ENCODE measurements at places on chromosomes 4 and X.

GRCh38 chr4:1821679-1822567, 28.8 kb downstream of the FGFR3 start:
- no peaks in the 10 kb centered on the region for H3K27me3 ChIP-seq
- no peak overlapping the region for H3K27ac ChIP-seq
- no peak overlapping the region for H3K4me3 ChIP-seq
- no peaks in the 10 kb centered on the region for H3K36me3 ChIP-seq
- no peak for DNase-seq
- H3K4me1 ChIP-seq = no peaks in the 10 kb centered on the region

DNA sequence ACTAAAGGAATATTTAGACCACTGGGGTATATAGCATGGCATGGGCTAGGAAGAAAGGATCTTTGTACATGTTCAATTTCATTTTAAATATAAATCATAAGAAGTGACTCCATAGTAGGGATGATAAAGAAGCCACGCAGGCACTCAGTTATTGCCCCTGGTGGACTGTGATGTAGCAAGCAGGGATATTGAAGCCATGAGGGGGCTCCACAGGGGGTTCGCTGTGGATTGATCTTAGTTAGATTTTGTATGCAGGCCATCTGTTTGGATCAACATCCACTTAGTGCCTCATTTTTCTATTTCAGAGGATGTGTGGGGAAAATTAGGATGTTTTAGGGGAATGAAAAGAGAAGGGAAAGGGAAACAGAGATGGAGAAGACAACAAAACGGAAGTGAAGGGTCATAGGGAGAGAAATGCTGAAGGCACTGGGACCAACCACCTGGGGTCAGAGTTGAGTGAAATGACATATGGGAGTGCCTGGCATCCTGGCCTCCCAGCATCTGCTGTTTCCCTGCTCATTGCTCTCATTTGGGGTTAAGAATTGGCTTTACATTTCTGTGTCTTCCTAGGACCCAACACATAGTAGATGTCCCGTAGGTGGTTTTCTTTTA, 11.2 kb upstream of the FREM3 start:
- DNase-seq = no peak
- H3K27me3 ChIP-seq = no peaks in the 10 kb centered on the region
- H3K4me3 ChIP-seq = no peak overlapping the region

GRCh38 chrX:65668377-65669310, 1.2 kb downstream of the MSN start:
- no peaks in the 10 kb centered on the region for H3K36me3 ChIP-seq
- peak overlapping the region; percentile 74 for H3K4me3 ChIP-seq
- no peaks in the 10 kb centered on the region for H3K27me3 ChIP-seq
- peak overlapping the region; percentile 98 for H3K27ac ChIP-seq
- no peak for DNase-seq

DNA sequence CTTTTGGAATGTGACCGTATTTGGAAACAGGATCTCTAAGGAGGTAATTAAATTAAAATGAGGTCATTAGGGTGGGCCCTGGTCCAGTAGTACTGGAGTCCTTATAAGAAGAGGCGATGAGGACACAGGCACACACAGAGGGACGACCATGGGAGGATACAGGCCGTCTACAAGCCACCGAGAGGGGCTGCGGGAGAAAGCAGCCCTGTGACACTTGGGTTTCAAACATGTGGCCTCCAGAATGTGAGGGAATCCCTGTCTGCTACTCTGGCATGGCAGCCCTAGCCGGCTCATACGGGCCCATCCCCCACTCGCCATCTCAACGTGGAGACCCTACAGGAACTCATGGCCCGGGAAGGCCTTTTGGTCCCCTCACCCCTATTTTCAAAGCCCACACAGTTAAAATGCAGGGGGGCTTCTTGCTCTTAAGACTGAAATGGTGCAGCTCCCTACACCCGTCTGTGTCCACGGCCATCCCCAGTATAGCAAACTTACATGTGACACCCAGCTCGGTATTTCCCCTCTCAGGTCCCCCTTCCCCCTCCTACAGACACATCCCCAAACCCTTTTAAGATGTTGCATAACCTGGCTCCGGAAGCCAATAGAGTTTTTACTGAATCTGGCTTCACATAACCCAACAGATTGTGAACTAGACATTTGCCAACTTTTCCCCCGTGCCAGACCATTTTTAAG, 124.1 kb upstream of the TBL1X start:
- no peaks in the 10 kb centered on the region for H3K27me3 ChIP-seq
- H3K36me3 ChIP-seq = no peaks in the 10 kb centered on the region
- DNase-seq = no peak
- peak overlapping the region; percentile 18 for H3K4me3 ChIP-seq

- no peak for DNase-seq
- H3K4me3 ChIP-seq = no peak overlapping the region
- no peaks in the 10 kb centered on the region for H3K27me3 ChIP-seq
- peaks cover 5% of the 10 kb centered on the region for H3K36me3 ChIP-seq
- H3K27ac ChIP-seq = no peak overlapping the region
These were observed 14.7 kb downstream of the DHX15 start for GRCh38 chr4:24569662-24570061.

- no peak for DNase-seq
- H3K27me3 ChIP-seq = no peaks in the 10 kb centered on the region
- no peak overlapping the region for H3K27ac ChIP-seq
These were observed 14.4 kb downstream of the LRRC66 start for GRCh38 chr4:52005604-52006273.

- H3K27ac ChIP-seq = peak overlapping the region; percentile 26
- no peaks in the 10 kb centered on the region for H3K4me1 ChIP-seq
- H3K4me3 ChIP-seq = peak overlapping the region; percentile 10
- H3K36me3 ChIP-seq = no peaks in the 10 kb centered on the region
- no peak for DNase-seq
- H3K27me3 ChIP-seq = no peaks in the 10 kb centered on the region
These were observed 111.6 kb upstream of the PTPN13 start for GRCh38 chr4:86482306-86483172.

GRCh38 chr4:70938086-70938485, 35.9 kb downstream of the MOB1B start:
- no peak for DNase-seq
- no peak overlapping the region for H3K4me3 ChIP-seq
- no peaks in the 10 kb centered on the region for H3K27me3 ChIP-seq
- no peaks in the 10 kb centered on the region for H3K4me1 ChIP-seq
- no peak overlapping the region for H3K27ac ChIP-seq

- H3K27me3 ChIP-seq = no peaks in the 10 kb centered on the region
- H3K27ac ChIP-seq = no peak overlapping the region
- H3K4me3 ChIP-seq = no peak overlapping the region
- H3K36me3 ChIP-seq = no peaks in the 10 kb centered on the region
These were observed 929.7 kb downstream of the C4orf33 start for GRCh38 chr4:130025701-130026100.

DNA sequence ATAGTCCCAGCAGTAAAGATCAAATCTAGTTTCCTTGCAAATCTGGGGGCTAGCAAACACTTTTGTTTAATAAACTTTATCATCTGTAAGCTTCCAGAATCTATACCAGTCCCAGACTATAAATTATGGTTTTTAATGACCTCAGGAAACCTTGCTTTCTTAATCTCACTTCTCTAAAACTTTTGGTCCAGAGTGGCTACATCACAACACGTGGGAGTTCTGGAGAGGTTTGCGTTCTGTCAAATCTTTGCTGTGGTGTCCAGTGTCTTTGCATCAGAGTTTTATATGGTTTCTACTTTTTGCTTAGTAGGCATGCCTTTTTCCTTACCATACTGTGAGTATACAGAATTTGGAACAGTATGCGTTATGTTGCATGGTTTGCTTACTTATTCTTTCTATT, 193.9 kb downstream of the ANK2 start:
- no peak overlapping the region for H3K27ac ChIP-seq
- no peak overlapping the region for H3K4me3 ChIP-seq
- no peaks in the 10 kb centered on the region for H3K36me3 ChIP-seq
- H3K27me3 ChIP-seq = no peaks in the 10 kb centered on the region
- DNase-seq = no peak

DNA sequence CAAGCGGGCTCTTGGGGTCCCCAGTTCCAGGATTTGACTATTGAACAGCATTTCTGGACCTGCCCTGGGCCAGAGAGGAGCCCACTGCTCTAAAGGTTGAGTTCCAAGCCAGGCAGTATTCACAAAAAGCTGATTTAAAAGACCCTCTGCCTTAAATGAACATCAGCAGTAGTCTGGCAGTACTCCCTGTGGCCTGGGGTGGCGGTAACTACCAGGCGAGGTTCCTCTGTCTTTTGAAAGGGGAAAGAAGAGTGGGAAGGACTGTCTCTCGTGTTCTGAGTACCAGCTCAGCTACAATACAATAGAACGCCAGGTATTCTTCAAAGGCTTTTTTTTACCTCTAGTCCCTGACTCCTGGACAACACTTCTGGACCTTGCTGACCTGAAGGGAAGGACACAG, 456.4 kb upstream of the TEX13C start:
- H3K36me3 ChIP-seq = no peaks in the 10 kb centered on the region
- DNase-seq = no peak
- no peaks in the 10 kb centered on the region for H3K27me3 ChIP-seq
- H3K27ac ChIP-seq = no peak overlapping the region
- H3K4me1 ChIP-seq = no peaks in the 10 kb centered on the region
- H3K4me3 ChIP-seq = no peak overlapping the region

GRCh38 chrX:11663875-11664210, 1.9 kb downstream of the ARHGAP6 start:
- DNase-seq = no peak
- no peak overlapping the region for H3K27ac ChIP-seq
- peak overlapping the region; percentile 47 for H3K4me3 ChIP-seq
- H3K36me3 ChIP-seq = no peaks in the 10 kb centered on the region
- no peaks in the 10 kb centered on the region for H3K4me1 ChIP-seq
- H3K27me3 ChIP-seq = no peaks in the 10 kb centered on the region

DNA sequence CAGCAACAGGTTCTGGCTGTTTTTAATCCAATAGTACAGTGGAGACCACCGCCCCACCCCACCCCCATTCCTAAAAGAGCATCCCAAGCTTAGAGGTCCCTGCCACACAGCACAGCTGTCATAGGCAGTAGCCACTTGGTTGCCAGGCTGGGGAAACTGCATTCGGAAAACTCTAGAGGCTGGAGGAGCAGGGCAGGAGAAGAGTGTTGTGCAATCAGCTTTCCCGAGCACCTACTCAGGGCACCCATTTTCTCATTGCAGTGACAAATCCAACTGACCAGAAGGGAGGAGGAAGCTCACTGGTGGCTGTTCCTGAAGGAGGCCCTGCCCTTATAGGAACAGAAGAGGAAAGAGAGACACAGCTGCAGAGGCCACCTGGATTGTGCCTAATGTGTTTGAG, 1.1 kb downstream of the CXCL1 start:
- H3K4me3 ChIP-seq = peak overlapping the region; percentile 62
- DNase-seq = no peak
- no peaks in the 10 kb centered on the region for H3K27me3 ChIP-seq
- H3K4me1 ChIP-seq = peaks cover 17% of the 10 kb centered on the region

DNA sequence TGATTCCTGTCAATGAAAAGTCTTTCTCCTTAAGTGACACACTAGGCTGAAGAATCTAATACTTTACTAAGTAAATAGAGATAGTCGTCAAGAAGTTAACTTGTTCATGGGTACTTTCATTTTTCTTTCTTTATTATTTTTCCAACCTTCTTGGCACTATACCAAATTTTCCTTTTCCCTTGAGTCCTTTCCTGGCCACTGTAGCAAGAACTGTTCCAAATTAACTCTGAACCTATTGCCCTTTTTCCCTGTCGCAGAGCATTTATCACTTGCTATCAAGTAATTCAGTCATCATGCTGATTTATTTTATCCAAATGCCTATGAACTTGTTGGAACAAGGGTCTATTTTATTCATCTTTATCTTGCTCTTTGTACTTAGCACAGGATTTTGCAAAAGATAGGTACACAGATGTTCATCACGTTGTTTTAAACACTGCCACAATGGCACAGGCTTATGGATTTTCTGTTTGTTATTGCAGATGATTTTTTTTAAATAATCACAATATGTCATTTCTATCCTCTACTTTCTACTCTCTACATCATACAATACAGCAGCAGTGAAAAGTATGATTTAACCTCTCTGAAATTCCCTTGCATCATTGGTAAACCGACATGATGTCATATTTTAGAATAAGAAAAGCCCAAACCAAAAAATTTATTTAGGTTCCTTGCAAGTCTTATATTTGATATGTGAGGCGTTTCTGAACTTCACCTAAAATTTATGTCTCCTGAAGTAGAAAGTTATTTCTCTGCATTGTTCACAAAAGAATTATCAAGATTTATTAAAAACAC, 2352.3 kb downstream of the PCDH7 start:
- no peaks in the 10 kb centered on the region for H3K36me3 ChIP-seq
- H3K27me3 ChIP-seq = no peaks in the 10 kb centered on the region
- DNase-seq = no peak
- H3K4me1 ChIP-seq = no peaks in the 10 kb centered on the region

DNA sequence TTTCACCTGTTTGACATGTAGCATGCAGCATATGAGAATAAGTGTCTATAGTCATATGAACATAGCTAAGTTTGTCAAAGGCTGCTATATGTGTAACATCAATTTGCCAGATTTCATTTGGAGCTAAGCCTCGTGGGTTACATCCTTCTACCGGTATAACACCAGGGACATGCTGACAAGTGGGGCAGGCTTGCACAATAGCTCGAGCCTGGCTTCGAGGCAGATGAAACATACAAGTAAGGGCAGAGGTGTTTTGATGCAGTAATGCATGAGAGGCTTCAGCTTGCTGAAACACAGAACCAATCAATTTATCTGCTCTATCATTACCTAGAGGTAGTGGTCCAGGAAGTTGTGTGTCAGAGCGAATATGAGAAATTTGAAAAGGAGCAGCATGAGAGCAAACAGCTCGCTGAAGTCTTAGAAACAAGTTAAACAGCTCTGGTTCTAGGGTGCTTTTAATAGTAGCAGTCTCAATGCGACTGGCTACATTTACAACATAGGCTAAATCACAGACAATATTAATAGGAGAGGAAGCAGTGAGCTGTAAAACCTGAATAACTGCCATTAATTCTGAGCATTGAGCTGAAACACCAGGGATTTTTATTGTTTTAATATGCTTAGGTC, 14.9 kb upstream of the UGDH start:
- no peaks in the 10 kb centered on the region for H3K36me3 ChIP-seq
- no peak overlapping the region for H3K27ac ChIP-seq
- H3K4me3 ChIP-seq = no peak overlapping the region
- no peaks in the 10 kb centered on the region for H3K27me3 ChIP-seq
- peaks cover 11% of the 10 kb centered on the region for H3K4me1 ChIP-seq
- no peak for DNase-seq

DNA sequence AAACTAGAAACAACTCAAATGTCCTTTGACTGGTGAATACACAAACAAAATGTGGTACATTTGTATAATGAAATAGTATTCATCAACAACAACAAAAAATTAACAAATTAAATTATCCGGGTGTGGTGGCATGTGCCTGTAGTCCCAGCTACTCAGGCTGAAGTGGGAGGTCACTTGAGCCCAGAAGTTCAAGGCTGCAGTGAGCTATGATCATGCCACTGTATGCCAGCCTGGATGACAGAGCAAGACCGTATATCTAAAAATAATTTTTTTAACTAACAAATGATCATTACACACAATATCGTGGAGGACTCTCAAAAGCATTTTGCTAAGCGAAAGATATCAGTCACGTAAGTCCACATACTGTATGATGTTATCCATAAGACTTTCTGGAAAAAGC, 71.6 kb upstream of the SORBS2 start:
- DNase-seq = no peak
- H3K4me1 ChIP-seq = no peaks in the 10 kb centered on the region
- H3K4me3 ChIP-seq = no peak overlapping the region
- no peak overlapping the region for H3K27ac ChIP-seq
- no peaks in the 10 kb centered on the region for H3K36me3 ChIP-seq
